ENCODE measurements at places on chromosomes 4 and X. TPM values are rescaled to one million over a fixed set of nuclear protein-coding genes. Genes with fewer than 3 reads are reported as not detected.
A peak's percentile ranks its signal among the peaks of the same experiment; 100 is the strongest.

The RNF150 gene
- total RNA-seq, result 3.2 TPM

DNA sequence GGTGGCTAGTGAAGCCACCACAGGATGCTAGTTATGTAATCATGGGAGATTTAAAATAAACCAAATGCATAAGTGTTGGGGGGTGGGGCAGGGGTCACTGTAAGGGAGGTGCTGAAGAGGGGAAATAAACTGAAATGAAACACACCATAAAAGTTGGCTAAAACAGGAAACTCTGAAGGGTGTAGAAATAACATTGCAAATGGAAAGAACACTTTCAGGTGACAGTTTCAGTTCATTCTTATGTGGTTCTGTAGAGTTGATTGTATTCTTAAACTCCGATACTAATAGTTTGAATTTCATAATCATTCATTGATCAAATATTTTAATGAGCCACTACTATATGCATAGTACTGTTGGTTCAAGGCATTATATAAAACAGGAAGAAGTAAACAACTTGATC is 80.1 kb downstream of the HDAC8 start:
- no peak for DNase-seq

- no peak for DNase-seq
Observed at GRCh38 chr4:69122476-69122875, 26.2 kb downstream of the UGT2B7 start.

The CLGN gene
- 12.1 TPM for total RNA-seq

DNA sequence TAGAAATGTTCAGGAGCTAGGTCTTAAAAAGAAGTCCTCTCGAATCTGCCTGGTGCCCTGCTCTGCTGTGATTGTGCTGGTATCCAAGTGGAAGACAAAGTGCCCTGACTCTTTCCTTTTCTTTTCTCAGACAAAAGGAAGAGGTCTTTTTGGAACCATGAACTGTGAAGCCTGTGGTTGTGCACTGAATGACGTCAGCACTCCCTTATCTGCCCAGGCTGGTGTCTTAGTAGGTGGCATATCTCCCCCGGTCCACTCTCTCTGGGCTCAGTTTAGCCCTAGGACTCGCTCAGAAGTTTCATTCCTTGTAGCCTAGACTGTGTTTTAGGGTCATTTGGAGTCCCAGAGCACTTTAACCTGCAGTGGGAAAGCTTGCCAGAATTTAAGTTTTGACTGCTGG is 400.3 kb upstream of the CT83 start:
- no peak for DNase-seq

The PASD1 gene
- not detected for total RNA-seq

DNA sequence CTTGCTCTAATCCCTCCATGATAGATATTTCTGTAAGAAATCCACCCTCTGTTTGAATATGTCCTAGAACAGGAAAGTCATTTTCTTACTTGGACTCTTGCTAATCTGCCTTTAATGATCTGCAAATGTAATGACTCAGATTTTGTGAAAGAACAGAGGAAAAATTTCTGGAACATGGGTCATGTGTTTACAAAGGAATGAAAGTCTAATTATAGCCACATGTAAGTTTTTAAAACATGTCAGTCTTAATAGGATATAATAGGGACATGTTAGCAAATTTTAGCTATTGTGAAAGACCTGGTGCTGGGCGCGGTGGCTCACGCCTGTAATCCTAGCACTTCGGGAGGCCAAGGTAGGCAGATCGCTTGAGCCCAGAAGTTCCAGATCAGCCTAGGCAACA is 47.6 kb downstream of the GRK4 start:
- DNase-seq, result peak; percentile 2

GRCh38 chr4:8595237-8596087 is 2.9 kb downstream of the CPZ start:
- DNase-seq, result no peak

GRCh38 chr4:74466242-74466641 is 21.3 kb downstream of the AREG start:
- no peak for DNase-seq

DNA sequence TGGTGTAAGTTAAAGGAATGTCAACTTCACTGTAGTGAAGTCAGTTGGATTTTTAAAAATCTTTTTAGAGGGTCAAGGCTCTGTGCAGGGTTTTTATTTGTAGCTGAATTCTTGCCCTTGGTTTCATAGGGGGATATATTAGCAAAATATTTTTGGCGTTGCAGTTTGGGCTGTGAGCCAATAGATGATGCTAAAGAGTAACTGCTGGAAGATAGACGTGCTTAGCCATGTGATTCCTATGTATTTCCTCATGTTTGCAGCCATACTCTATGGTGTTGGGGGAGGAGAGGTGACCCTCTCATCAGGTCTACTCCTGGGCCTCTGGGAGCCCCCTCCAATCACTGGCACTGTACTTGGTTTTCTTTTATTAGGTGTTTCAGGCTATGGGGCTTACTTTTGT is 246.7 kb upstream of the ARHGAP24 start:
- no peak for DNase-seq

DNA sequence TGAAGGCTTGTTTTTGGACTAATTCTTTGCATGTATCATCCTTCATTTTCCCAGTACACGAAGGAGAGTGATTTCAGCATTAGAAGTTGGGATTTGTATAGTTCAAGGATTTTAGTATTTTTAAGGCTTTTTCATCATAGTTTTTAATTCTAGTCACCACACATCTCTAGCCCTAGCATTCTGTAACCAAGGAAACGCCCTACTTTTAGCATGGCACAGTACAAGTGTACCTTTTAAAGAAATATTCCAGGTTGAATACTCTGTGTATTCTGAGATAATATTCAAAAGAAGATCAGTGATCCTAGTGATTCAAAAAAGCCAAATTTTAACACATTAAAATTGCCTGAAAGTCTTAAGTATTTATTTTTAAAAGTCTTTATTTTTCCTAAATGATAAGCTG is 150.5 kb downstream of the RAP1GDS1 start:
- DNase-seq, result no peak

The LGI2 gene
- 0.25 TPM for total RNA-seq

DNA sequence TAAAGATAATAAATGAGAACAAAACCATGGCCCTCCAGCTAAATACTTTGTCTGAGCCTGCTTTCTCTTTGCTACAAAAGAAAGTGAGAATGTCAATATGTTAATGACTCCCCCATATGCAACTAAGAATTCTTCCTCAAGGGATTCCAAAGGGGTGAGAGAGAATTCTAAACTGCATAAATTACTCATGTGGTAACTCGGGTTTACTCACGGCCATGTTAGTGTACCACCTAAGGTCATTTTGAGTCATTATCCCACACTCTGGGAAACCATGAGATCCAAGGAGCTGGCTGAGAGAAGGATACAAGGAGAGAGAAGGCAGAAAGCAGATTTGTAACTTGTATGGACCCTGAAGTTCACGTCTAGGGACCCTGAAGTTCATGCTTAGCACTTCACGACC is 190.3 kb downstream of the DHX15 start:
- peak; percentile 83 for DNase-seq

GRCh38 chr4:184475498-184475897 is 1.1 kb upstream of the IRF2 start:
- DNase-seq, result no peak

Measured in kidney epithelial cell (primary cell).